ENCODE measurements at places on chromosomes 7 and 10. TPM values are rescaled to one million over a fixed set of nuclear protein-coding genes. Genes with fewer than 3 reads are reported as not detected.

ACSM6 gene
- total RNA-seq = not detected

LIPM gene
- total RNA-seq = not detected

CYP3A5 gene
- total RNA-seq = 5.8 TPM

ZSCAN25 gene
- total RNA-seq = 11.6 TPM

NUP205 gene
- 32.1 TPM for total RNA-seq

CASD1 gene
- total RNA-seq = 32.1 TPM

TAF5 gene
- total RNA-seq = 2.7 TPM

OPN1SW gene
- 0.27 TPM for total RNA-seq

MRLN gene
- 0.91 TPM for total RNA-seq

LIPF gene
- not detected for total RNA-seq

PNLIPRP2 gene
- not detected for total RNA-seq

CXCL12 gene
- total RNA-seq = 8.4 TPM

DENND2A gene
- 22.3 TPM for total RNA-seq

AKR1C8 gene
- total RNA-seq = 0.14 TPM

PLEKHS1 gene
- total RNA-seq = 0.47 TPM

SPDYE11 gene
- 1.0 TPM for total RNA-seq

CEP41 gene
- total RNA-seq = 14.4 TPM

HTR7 gene
- 0.98 TPM for total RNA-seq

POT1 gene
- total RNA-seq = 30.7 TPM

GPR15LG gene
- total RNA-seq = not detected

EDRF1 gene
- 51.2 TPM for total RNA-seq

LHPP gene
- total RNA-seq = 9.1 TPM

AMPH gene
- total RNA-seq = 7.3 TPM

FAM237B gene
- total RNA-seq = 0.16 TPM

ZNF727 gene
- total RNA-seq = not detected

ACBD7 gene
- total RNA-seq = 3.0 TPM

BTBD16 gene
- not detected for total RNA-seq

ACTL6B gene
- not detected for total RNA-seq

OLAH gene
- 1.2 TPM for total RNA-seq

CALHM3 gene
- not detected for total RNA-seq

STK31 gene
- 0.20 TPM for total RNA-seq

LIPN gene
- total RNA-seq = not detected

All from motor neuron (in vitro differentiated cells).